ENCODE measurements at places on chromosomes 2 and 18.

DNA sequence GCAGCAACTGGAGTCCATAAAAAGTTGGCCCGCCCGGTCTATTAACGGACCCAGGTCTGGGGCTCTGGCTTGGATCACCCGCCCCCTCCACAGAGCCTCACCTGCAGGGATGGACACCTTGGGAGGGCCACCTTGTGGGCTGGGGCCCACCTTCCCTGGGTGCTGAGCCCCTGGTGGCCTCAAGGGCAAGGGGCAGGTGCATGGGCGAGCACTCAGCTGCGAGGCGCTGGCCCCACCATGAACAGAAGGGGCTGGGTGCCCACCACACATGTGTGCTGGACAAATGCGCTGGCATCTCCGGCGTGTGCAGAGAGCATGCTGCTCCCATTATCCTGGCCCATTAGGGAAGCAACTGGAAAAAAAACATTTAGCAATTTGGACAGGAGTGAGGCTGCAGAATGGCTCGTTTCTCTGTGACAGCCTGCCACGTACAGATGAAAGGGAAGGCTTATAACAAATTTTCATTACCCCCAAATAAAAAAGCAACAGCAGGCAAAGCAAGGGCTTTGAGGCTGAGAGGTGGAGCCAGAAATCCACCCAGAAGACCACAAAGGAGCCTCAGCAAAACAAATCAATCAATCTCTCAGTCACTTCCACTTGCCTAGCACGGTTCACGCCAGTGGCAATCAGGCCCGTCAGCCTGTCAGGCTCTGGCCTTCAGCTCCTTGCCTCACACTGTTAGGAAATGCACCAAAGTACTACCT lies 253.1 kb upstream of the ZNF521 start:
- no peak for DNase-seq

DNA sequence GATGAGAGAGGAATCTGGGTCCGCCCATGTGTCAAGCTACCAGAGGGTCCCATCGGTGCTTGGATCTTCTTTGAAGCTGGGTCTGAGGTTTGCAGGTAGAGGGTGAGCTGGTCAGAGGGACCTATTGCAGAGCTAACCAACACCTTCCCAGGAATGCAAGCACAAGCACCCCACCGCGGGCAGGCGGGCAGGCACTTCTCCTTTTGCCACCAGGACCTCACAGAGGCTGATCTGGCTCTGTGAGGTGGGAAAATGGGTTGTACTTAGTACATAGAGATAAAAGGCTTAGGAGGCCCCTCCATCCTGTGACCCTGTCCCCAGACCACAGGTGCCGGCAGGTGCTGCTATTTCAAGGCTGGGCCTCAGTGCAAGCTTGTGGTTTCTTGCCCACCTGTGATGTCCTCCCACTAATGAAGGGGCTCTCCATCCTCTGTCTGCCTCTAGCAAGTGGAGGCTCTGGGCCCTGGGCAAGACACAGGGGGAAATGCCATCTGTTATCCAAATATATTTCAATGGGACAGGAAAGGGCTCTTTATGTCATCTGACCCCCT lies 31.4 kb upstream of the IL37 start:
- DNase-seq = no peak

DNA sequence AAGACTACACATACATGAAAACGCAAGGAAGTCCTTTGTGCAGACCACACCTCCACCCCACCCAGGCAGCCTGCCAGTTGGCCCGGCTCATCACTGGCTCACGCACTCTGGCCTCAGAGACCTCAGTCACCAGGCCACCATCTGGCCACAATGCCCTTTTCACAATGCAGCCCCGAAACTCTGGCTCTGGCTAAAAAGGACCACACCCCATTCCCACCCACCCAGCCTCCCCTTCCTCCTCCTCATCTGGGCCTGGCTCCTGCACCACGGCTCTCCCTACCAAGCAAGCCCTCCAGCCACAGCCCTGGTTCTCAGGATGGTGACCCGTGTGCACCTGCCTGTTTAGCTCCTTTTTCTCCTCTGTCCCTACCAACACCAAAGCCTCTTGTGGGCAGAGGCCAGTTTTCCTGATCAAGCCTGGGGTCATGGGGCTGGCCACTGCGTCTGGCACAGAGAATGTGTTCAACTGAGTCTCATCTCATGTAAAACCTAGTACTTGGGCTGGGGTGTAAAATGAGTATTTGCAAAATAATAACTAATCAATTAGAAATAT lies 7.4 kb downstream of the HDAC4 start:
- DNase-seq = no peak

DNA sequence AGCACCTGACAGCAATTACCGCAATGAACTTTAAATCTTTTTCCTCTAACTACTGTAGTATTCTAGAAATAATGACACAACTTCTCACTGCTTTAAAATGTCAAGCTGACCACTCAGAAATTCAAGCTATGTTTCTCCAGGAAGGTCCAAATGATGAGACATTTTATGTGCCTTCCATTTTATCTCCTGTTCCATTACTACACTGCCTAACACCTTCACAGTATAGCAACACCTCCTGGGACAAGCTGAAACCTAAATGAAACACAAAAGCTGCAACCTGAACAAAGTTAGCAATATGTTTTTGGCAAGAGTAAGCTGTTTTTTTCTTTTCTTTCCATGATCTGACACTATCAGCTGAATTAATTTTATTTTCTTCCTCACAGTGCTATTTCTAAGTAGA lies 81.9 kb downstream of the IKZF2 start:
- no peak for DNase-seq

- DNase-seq = no peak
Observed at GRCh38 chr2:191321861-191322662, 76.9 kb downstream of the MYO1B start.

GRCh38 chr2:192026059-192026824 lies 168.5 kb downstream of the TMEFF2 start:
- no peak for DNase-seq

GRCh38 chr2:238717084-238717483 lies 130.8 kb upstream of the TWIST2 start:
- no peak for DNase-seq

DNA sequence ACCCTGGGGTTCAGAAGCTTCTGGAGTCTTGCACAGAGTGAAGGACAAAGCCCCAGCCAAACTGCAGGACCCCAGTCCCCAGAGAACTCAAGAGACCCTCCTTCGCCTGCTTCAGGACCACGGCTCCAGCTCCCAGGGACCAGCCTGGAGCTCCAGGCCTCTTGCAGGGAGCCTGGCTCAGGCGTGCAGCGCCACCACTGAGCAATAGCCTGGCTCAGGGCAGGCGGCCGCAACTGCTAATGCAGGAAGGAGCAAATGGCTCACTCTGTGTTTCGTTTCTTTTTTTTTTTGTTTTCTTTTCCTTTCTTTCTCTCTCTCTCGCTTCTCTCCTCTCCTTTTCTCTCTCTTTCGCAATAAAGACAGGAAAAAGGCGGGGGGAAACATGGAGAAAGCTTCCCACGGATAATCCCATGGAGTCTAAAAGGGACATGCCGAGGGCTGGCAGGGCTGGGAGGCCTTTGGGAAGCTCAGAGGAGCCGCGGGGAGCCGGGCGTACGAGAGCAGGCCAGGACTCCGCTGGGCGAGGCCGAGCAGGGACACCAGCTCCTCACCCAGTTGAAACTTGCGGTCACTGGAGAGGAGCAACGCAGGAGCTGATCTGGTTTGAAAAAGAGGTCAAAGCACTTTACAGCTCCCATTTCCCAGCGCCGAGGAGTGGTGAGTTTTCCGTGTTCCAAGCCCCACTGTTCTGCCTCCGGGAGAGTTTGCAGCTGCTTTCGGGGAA lies 244.8 kb downstream of the TWIST2 start:
- DNase-seq = no peak

DNA sequence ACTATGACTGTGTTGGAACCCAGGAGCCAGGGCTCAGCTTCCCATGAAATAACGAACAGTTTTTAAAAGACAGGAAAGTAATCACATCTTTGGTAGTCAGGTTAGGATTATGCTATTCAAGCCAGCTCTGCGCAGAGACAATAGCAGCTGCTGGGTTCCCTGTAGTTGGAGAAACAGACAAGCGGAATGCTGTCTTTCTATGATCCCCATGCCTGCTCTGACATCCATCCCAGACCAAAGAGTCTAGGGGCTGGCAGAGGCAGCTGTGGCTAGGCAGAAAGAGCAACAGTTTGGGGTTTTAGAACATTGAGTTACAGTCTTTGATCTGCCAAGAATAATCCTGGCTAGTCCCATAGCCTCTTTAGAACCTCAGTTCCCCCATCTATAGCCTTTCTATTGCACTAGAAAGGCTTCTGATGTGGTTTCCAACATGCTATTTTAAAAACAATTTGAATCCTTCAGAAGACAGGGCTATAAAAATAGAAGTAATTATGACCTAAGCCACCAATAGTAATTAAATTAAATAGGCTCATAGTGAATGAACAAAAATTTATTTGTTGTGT lies 146.8 kb downstream of the MTX2 start:
- no peak for DNase-seq

GRCh38 chr2:5316001-5316490 lies 376.1 kb upstream of the SOX11 start:
- no peak for DNase-seq

DNA sequence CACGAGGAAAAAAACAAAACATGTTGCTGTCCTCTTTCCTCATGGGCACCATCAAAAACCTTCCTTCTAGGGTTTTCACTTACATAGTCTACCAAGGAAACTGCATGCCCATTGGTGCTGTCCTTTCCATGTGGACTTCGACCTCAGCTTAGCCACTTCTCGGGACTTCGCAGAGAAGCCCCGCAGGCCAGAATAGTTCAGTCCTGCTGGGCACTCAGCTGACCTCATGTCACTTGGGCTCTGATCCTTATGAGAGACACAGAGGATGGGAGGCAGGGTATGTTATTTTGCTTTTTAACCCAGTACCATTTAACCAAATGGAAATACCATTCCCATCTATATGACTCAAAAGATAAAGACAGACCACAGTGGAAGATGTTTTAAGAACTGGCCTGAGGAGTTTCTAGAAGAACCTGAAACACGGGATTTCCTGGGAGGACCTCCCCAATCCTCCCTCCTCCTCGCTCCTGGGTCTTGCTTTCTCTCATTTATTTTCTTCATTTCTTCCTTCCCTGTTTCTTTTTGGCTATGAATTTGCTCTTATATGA lies 28.4 kb downstream of the AAK1 start:
- DNase-seq = no peak

DNA sequence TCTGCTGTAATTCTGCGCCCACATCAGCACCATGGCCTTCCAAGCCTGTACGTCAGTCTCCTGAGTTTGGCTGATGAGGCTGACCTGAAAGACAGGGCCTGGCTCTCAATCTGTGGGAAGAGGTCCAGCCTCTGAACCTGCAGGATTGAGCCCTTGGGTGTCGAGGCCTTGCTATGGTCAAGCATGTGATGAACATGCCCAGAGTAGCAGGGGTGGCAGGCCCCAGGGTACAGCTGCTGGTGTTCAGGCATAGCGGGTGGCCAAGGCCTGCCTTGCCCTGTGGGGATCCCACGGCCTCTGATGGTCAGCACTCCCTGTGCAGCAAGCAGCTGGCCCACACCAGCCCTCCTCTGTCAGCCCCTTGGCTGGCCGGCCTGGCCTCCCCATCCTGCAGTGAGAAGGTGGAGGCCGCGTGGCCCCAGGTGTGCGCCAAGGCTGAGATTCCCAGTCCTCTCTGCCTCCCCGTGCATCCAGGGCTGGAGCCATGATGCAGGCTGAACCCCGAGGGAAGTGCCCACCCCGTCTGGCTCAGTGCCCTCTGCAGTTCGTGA lies 298.4 kb downstream of the NDUFA10 start:
- DNase-seq = no peak

GRCh38 chr2:2648094-2648493 lies 317.0 kb upstream of the MYT1L start:
- no peak for DNase-seq

DNA sequence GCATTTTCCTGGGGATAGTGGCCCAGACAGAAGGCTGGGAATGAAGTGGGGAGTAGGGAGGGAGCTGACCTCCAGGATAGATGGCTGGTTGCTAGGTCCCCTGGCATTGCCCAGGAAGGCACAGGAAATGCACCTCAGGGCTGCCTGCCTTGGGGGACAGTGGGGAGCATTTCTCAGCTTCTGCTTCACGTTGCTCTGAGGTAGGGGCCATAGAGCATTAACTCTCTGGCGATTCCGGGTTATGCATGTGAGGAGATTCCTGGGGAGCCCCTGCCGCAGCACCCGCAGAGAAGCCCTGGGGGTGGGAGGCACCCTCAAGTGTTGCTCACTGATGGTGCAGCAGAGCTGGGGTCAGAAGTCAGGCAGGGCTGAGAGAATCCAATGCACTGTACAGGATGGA lies 256.5 kb downstream of the CYP26B1 start:
- no peak for DNase-seq

- DNase-seq = no peak
Observed at GRCh38 chr18:37188016-37188791, 359.3 kb downstream of the KIAA1328 start.

DNA sequence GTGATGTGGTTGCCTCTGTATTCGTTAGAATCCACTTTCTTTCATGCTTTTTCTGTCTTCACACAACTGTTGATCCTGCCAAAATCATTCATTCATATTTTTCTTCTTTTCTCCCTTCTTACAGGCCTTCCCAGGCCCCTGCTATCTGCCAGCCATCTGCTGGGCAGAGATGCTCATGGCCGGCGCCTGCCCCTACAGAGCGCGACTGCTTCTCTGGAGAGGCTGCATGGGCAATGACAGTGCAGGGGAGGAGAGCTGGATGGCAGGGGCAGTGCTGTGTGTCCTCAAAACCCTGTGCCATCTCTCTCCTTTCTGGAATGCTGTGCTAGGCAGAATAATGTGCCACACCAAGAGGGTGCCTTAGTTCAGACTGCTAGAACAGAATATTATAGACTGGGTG lies 125.2 kb downstream of the INHBB start:
- DNase-seq = no peak

- DNase-seq = no peak
Observed at GRCh38 chr2:193446967-193447366, 1252.2 kb upstream of the TMEFF2 start.

DNA sequence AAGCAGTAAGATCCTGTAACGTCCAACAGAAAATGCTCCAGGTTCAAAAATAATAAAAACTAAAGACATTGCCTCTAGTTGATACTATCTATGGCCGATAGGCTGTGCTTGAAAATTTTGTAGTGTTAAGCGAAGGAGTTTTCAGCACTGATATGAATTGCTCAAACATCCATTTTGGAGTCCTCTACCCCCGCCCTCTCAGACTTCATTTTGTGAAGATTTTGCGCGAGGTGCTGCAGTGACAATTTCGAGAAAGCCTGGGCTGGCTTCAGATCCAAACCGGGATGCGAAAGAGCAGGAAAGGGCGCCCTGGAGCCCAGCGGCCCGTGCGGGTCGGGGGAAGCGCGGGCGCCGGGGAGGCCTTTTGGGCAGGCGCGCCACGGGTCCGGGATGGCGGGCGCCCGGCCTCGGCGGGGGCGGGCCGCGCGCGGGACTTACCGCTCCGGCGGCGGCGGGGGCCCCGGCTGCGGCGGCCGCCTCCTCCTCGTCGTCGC lies 1.8 kb downstream of the SP3 start:
- peak; percentile 59 for DNase-seq

DNA sequence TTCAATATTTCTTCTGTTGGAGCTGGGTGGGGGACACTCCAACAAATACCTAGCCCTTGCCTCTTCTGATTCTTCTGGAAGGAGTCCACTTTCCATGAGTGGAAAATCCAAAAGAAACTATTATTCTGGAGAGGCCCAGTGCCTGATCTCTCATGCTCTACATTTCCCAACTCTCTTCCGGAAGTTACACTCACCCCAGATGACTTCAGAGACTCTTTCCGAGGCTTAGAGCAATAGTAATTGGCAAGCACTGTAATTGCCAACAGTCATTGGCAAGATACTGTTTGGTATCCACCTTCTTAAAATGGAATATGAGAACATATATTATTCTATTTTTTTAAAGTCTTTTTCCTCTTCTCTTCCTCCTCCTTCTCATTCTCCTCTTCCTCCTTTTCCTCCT lies 60.5 kb upstream of the CYRIA start:
- no peak for DNase-seq

GRCh38 chr18:55321265-55322177 lies 266.5 kb downstream of the TCF4 start:
- DNase-seq = peak; percentile 82
